ENCODE measurements at places on chromosomes 2 and 18.

DNA sequence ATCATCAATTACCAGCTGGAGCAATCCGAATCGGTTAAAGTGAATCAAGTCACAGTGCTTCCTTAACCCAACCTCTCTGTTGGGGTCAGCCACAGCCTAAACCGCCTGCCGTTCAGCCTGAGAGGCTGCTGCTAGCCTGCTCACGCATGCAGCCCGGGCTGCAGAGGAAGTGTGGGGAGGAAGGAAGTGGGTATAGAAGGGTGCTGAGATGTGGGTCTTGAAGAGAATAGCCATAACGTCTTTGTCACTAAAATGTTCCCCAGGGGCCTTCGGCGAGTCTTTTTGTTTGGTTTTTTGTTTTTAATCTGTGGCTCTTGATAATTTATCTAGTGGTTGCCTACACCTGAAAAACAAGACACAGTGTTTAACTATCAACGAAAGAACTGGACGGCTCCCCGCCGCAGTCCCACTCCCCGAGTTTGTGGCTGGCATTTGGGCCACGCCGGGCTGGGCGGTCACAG lies 496 bp upstream of the ITGA4 start:
- H3K36me3 ChIP-seq = no peaks in the 10 kb centered on the region
- no peak overlapping the region for H3K27ac ChIP-seq
- peak overlapping the region; percentile 60 for H3K4me3 ChIP-seq

DNA sequence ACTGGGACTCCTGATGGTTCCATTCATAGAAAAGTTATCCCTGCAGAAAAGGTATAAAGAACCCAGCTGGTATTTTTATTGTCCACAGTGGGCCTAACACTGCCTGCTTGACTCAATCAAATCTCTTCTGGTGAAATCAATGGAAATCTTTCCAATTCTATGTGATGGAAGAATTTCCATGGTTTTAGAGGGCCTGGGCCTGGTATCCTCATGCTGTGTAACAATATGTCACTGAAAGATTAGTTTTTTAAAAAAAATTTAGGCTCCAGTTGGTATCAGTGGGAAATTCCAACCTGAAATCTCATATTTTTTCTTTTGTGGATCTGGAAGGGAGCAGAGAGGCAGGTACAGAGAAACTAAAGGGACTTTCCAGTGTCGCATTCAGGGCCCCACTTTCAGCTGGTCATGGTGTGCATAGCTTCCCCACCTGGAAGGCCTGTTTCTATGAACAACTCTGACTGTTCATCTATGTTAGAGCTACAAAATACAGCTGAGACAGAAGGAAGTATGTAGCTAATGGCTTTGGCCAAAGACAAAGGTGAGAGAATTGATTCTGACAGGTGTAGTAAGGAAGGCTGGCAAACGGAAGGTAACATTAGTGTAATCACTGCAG lies 20.9 kb downstream of the NEB start:
- no peaks in the 10 kb centered on the region for H3K36me3 ChIP-seq
- DNase-seq = no peak
- no peaks in the 10 kb centered on the region for H3K4me1 ChIP-seq

- H3K4me3 ChIP-seq = no peak overlapping the region
- H3K36me3 ChIP-seq = no peaks in the 10 kb centered on the region
- DNase-seq = no peak
- H3K27me3 ChIP-seq = no peaks in the 10 kb centered on the region
- H3K27ac ChIP-seq = no peak overlapping the region
- no peaks in the 10 kb centered on the region for H3K4me1 ChIP-seq
Observed at GRCh38 chr2:136308611-136309010, 190.7 kb upstream of the CXCR4 start.

GRCh38 chr2:101958061-101958460 lies 33.7 kb upstream of the IL1R2 start:
- H3K27me3 ChIP-seq = no peaks in the 10 kb centered on the region
- DNase-seq = no peak
- H3K27ac ChIP-seq = no peak overlapping the region
- H3K4me1 ChIP-seq = no peaks in the 10 kb centered on the region
- H3K36me3 ChIP-seq = no peaks in the 10 kb centered on the region
- no peak overlapping the region for H3K4me3 ChIP-seq

DNA sequence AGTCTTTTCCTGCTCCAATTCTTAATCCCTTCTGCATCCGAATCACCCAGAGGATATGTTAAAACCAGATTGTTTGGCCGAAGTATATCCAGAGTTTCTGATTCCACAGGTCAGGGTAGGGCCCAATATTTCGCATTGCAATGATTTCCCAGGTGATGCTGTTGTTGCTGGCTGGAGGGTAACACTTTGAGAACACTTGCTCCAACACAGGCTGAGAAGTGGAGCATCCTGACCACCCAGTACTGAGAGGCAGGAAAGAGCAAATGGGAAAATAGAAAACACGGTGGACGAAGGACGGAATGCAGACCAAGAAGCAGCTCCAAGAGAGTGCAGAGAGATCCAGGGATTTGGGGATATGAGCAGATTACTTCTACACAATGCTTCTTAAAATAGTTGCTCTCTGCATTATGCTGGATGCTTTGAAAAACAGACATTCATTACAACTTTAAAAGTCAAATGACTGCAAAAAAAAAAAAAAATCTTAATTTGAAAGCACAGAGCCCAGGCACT lies 362.2 kb upstream of the SLC14A2 start:
- no peak overlapping the region for H3K27ac ChIP-seq
- H3K4me1 ChIP-seq = no peaks in the 10 kb centered on the region
- DNase-seq = no peak
- no peaks in the 10 kb centered on the region for H3K36me3 ChIP-seq
- no peak overlapping the region for H3K4me3 ChIP-seq

GRCh38 chr2:74095632-74096031 lies 52.1 kb downstream of the BOLA3 start:
- peaks cover 48% of the 10 kb centered on the region for H3K36me3 ChIP-seq
- no peaks in the 10 kb centered on the region for H3K27me3 ChIP-seq
- no peaks in the 10 kb centered on the region for H3K4me1 ChIP-seq
- DNase-seq = no peak
- H3K4me3 ChIP-seq = no peak overlapping the region
